Kasumi-1 (cell line): ENCODE measurements at places on chromosomes 1 and 21.
A peak's percentile ranks its signal among the peaks of the same experiment; 100 is the strongest.

DNA sequence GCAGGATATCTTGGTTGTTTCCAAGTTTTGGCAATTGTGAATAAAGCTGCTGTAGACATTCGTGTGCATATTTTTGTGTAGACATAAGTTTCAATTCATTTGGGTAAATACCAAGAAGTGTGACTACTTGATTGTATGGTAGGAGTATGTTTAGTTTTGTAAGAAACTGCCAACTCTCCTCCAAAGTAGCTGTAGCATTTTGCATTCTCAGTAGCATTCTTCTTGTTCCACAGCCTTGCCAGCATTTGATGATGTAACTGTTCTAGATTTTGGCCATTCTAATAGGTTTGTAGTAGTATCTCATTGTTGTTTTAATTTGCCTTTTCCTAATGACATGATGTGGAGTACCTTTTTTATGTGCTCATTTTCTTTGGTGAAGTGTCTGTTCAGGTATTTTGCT lies 38.6 kb upstream of the PLA2G4A start:
- no peak for DNase-seq

GRCh38 chr1:4690951-4691675 lies 36.7 kb downstream of the AJAP1 start:
- no peak for DNase-seq

DNA sequence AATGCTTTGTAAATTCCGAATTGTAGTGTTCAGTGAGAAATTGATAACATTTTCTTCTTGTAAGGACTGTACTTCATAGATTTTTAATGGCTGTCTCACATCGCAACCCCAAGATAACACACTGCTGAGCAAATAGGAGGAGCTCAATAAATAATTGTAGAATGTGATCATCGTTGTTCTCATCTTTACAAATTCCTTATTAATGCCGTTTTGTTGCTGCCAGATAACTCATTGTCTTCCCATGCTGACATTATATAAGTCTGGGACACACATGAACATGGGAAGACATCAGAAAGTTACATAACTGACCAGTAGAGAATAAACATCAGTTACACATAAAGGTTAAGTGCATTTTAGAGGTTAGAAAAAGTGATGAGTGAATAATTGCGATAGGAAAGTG lies 46.4 kb upstream of the TSPAN2 start:
- DNase-seq, result no peak

- peak; percentile 44 for DNase-seq
Observed at GRCh38 chr1:223531742-223532341, 133.7 kb downstream of the CAPN8 start.

- no peak for DNase-seq
Observed at GRCh38 chr1:9320520-9321479, 28.1 kb downstream of the SPSB1 start.
